ENCODE measurements at places on chromosomes 11 and 22. TPM values are rescaled to one million over a fixed set of nuclear protein-coding genes. Genes with fewer than 3 reads are reported as not detected.

SOX6 gene
- 1.2 TPM for total RNA-seq

POLR3H gene
- total RNA-seq = 20.5 TPM

PPM1F gene
- 34.4 TPM for total RNA-seq

PGA5 gene
- total RNA-seq = not detected

PHOX2A gene
- not detected for total RNA-seq

All from smooth muscle cell of the umbilical artery (primary cell).